Osteocyte (in vitro differentiated cells): ENCODE measurements at places on chromosomes 6 and 20. TPM values are rescaled to one million over a fixed set of nuclear protein-coding genes. Genes with fewer than 3 reads are reported as not detected.

GRCh38 chr6:90807791-90808701 lies 221.2 kb upstream of the MAP3K7 start:
- no peak for DNase-seq

Gene PRR18
- not detected in 2 replicates for total RNA-seq

Gene HLA-DRB5
- not detected in 2 replicates for total RNA-seq

Gene KIF13A
- 47.5 and 51.0 TPM in 2 replicates for total RNA-seq

DNA sequence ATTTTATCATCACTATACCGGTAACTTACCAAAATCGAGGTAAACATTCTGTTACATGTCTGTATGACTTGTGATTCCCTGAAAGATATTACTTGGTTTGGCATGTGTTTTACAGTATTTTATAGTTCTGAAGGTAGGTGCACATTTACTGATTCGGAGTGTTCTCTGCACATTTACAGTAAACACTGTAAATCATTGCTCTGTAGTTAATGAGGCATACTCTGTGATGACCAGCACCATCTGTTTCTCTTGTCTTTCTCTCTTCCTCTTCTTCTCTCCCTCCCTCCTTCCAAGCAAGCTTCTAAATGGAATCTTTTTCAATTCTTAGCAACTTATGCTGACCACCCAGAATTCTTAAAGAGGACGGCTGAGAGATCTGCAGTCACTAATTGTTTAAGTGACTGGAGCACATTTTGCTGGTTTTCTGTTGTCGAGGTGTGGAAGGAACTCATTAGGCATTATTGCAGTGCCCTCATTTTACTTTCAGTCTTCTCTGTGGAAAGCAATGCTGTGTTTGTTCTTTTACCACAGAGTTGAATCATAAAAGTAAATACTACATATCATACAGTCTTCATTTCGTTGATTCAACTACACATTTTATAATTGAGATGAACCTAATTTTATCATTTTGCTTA lies 126.5 kb downstream of the UTRN start:
- DNase-seq, result no peak
